Cardiac fibroblast (primary cell): ENCODE measurements at places on chromosomes 5 and 9.
A peak's percentile ranks its signal among the peaks of the same experiment; 100 is the strongest.

GRCh38 chr5:128905568-128906110, 59.6 kb upstream of the SLC27A6 start:
- peak; percentile 78 for DNase-seq

- no peak for DNase-seq
Measured at GRCh38 chr5:149680810-149681221, 49.3 kb upstream of the PPARGC1B start.

GRCh38 chr9:25017779-25018178, 472.1 kb upstream of the IZUMO3 start:
- no peak for DNase-seq

DNA sequence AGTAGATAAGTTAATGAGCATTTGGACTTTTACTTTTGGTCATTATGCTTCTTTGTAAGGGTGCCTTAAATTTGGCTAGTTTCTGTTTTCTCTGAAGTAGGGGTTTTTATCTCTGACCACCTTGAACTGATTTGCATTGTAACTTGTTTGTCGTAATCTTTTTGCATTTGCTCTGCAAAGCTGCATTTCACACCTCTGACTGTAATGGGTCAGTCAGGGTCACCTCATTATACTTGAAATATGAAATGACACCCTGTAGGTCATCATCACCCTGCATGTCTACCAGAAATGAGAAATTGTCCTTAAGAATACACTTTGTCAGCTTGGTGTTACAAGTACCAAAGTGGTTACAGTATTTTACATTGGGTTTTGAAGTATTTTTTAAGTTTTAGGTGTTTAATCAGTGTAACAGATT, 74.0 kb downstream of the KCNN2 start:
- DNase-seq = no peak

DNA sequence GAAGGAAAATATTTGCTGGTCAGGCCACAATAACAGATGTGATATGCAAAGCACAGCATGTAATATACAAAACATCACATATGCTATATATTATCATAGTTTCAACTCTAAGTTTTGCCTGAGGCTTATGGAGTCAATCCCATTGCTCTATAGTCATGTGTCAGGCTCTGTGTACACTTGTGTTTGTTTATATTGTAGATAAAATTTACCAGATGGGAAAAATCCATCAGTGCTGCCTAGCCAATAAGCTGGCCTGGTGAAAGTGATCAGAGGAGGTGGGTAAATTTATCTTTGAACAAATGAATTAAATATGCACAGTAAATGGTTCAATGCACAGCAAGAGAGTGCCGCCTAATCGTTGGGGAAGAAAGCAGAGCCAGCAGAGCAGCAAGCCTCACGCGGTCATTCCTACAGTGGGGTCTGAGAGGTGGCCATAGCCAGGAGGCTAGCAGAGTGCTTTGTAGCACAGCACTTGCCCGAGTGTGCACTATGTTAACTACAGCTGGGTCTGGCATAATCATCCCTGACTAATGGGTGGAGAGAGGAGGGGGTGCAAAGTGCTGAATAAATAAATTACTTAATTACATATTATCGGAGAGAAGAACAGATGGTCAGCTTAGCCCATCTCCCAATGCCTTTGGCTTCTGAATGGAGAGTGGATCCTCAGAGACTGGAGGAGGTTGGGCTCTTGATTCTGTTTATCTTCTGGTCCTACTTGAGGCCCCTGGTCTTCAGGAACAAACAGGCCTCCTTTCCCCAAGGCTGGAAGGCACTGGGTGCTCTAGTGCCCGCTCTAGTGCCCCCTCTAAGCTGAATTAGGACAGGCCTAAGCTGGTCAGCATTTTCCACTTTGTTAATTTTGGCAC, 153.5 kb downstream of the MAT2B start:
- no peak for DNase-seq
